ENCODE measurements at places on chromosomes 6 and 20. TPM values are rescaled to one million over a fixed set of nuclear protein-coding genes. Genes with fewer than 3 reads are reported as not detected.

DNA sequence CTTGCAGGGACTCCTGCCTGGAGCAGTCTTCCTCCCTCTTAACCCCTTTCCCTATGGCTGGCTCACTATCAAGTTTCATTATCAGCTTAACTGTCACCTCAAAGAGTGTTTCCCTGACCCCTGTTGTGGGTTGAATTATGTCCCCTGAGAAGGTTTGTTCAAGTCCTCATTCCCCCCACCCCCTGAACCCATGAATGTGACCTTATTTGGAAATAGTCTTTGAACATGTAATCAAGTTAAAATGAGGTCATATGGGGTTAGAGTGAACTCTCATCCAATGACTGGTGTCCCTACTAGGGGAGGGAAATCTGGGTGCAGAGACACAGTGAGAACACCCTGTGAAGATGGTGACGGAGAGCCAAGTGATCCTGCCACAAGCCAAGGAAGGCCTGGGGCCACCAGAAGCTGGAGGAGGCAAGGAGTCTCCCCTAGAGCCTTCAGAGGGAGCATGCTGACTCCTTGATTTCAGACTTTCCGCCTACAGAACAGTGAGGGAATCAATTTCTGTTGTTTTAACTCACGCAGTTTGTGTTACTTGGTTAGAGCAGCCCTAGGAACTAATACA is 165.2 kb upstream of the TOP1 start:
- H3K36me3 ChIP-seq: no peaks in the 10 kb centered on the region
- no peak for DNase-seq
- no peak overlapping the region for H3K27ac ChIP-seq
- peaks cover 15% of the 10 kb centered on the region for H3K4me1 ChIP-seq
- no peak overlapping the region for H3K4me3 ChIP-seq
- no peaks in the 10 kb centered on the region for H3K27me3 ChIP-seq

- H3K27ac ChIP-seq: no peak overlapping the region
- no peak for DNase-seq
- no peaks in the 10 kb centered on the region for H3K36me3 ChIP-seq
- H3K4me3 ChIP-seq: no peak overlapping the region
- H3K27me3 ChIP-seq: no peaks in the 10 kb centered on the region
- no peaks in the 10 kb centered on the region for H3K4me1 ChIP-seq
These were observed 14.5 kb downstream of the COL11A2 start for GRCh38 chr6:33177552-33178446.

DNA sequence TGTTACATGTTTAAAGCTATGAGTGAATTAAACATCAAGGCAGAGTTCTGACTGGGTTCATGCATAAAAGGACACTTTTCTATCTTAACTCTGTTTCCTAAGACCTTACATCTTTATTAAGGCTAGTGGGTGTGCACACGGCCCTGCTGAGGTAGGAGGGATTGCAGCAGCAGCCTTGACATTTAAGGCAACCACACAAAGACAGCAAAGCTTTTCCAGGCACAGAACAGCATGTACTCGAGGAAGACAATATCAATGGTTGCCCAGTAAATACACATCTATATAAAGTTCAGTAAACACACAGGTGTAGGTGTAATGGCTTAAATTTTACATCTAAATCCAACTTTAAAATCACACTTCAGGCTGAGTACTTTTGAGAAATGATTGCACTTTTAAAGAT is 79.8 kb upstream of the LOC128125822 start:
- H3K27me3 ChIP-seq: no peaks in the 10 kb centered on the region
- no peaks in the 10 kb centered on the region for H3K4me1 ChIP-seq
- no peak overlapping the region for H3K27ac ChIP-seq
- DNase-seq: no peak
- H3K36me3 ChIP-seq: no peaks in the 10 kb centered on the region

DNA sequence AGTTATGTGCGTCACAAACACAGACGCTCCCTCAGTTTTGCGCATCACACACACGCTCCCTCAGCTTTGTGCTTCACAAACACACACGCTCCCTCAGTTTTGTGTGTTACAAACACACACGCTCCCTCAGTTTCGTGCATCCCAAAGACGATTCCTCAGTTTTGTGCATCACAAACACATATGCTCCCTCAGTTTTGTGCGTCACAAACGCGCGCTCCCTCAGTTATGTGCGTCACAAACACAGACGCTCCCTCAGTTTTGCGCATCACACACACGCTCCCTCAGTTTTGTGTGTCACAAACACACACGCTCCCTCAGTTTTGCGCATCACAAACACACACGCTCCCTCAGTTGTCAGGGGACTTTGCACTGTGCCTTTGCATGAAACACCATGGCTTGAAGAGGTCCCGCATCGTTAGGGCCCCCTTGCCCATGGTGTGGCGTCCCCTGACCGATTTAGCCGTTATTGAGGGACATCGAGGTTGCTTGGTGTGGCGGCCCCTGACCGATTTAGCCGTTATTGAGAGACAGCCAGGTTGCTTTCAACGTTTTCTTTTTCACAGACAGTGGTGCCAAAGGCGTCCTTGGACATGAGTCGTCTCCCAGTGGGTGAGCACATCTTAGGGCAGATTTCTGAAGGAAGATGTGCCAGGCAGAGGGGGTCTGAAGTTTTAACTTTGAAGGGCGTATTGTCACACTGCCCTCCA is 28.1 kb upstream of the MYT1 start:
- H3K27ac ChIP-seq: no peak overlapping the region
- peaks cover 3% of the 10 kb centered on the region for H3K4me1 ChIP-seq
- no peak overlapping the region for H3K4me3 ChIP-seq
- no peaks in the 10 kb centered on the region for H3K36me3 ChIP-seq
- no peaks in the 10 kb centered on the region for H3K27me3 ChIP-seq

DNA sequence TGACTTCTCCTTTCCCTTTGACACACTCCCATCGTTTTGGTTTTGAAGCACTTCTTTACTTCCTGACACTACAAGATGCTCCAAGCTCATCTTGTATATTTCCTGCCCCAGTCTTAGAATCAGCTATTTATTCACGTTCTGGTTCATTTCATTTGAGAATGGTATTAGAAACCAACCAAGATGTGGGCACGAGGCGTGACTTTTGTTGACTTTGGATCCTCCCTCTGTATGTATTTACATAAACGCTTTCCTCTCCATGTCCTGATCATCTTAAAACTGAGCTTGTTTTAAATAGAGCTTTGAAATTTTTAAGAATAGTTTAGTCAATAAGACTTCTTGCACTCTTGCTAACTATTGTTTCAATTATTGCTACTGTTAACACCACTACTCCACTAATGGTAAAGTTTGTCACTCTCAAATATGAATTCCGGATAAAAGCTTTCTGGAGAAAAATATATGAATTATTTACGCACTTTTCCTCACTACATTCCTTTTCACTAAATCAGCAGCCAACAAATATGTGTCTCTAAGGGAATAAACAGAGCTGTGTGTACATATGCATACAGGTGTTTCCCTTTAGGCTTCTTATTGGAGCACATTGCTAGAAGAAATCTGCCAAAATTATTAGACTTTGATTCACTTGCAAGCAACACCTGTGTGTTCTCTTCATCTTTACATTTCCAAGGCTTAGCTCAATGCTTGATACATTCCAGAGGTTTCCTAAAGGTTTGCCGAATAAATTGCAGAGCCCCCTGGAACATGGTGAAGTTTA is 77.3 kb upstream of the TMEM244 start:
- H3K4me1 ChIP-seq: peaks cover 10% of the 10 kb centered on the region
- no peaks in the 10 kb centered on the region for H3K36me3 ChIP-seq
- H3K4me3 ChIP-seq: no peak overlapping the region
- H3K27ac ChIP-seq: no peak overlapping the region

The AGPAT1 gene
- 58.8 TPM for total RNA-seq

The HLA-DOB gene
- 0.23 TPM for total RNA-seq

All from GM23338 (cell line).